Chondrocyte (in vitro differentiated cells): ENCODE measurements at places on chromosomes 5 and 9. TPM values are rescaled to one million over a fixed set of nuclear protein-coding genes. Genes with fewer than 3 reads are reported as not detected.

- no peak for DNase-seq
Measured at GRCh38 chr5:34941936-34942335, 12.6 kb downstream of the DNAJC21 start.

GRCh38 chr5:151016700-151017099, 3.7 kb upstream of the GPX3 start:
- DNase-seq: no peak

- DNase-seq: no peak
Measured at GRCh38 chr5:125002727-125003598, 256.5 kb upstream of the ZNF608 start.

- DNase-seq: no peak
Measured at GRCh38 chr9:95110921-95111525, 206.5 kb downstream of the FANCC start.

GRCh38 chr5:54860321-54860720, 125.1 kb downstream of the ESM1 start:
- no peak for DNase-seq

DNA sequence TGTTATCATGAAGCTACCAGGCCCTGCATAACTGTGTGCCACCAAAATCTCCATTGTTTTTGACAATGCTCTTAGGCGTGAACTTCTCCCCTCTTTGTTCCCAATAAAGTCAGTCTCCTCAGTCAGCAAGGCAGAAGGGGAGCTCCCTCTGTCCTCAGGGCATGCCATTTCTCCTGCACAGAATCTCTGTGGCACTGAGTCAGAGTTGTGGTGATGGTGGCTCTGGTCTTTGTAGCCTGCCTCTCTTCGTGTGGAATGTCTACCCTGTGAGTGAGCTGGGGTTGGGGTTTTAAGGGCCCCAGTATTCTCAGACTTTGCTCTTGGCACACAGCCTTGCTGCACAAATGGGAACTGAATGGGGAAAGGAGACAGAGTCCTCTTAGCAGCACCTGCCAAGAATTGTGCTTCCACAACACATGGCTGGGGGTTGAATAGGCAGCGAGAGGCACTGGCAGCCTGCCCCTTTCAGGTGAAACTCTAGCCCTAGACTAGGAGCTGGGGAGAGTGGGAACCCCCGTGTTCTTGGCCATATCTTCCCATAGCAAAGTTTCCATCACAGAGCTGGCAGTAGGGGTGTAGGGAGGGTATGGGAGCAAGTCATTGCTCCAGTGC, 146.6 kb downstream of the SH3GL2 start:
- DNase-seq: no peak

DNA sequence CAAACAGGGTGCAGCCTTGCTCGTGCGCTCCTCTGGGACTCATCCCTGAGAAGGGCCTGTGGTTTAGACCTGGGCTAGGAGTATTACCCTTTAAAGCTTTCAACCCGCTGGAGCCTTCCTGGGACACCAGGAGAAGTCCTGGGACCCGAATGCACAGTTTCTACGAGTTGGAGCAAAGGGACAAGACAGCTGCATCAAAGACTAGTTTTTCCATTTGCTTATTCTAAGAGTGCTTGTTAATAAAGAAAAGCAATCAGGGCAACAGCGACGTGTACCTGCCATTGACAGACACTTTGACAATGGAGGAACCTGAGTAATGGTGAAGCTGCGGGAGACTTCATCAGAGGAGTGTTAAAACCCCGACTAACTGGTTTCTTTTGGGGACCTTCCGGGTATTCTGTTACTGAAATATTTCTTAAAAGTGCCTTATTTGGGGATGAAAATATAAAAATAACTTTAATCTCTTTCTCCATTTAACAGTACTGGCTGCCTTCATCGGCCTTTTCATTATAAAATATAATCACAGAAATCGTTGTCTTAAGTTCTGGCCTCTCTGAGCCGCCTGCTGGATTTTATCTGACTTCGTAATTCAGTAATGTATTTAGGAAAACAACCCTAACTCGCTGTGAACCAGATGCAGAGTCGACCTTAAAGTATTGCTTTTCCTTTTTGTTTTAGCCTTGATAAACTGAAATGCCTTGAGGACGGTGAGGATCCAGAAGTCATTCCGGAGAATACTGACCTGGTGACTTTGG, 732 bp downstream of the SNAPC3 start:
- no peak for DNase-seq

DNA sequence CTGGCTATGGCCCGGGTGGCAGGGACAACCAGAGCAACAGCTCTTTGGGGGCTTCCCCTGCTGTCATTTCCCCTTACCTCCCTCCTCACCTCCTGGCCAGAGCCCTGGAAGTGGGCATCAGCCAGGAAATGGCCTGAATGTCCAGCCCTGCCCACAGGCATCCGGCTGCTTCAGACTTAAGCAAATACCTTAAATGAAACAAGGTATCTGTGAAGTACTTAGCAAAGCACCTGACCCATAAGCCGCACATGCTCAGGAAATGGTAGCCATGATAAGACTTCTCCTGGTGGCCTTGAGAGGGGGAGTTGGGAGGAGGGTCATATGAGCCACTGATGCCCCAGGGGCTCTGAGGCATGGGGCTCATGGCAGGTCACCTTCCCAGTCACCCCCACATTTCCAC, 43.8 kb downstream of the CAMK2A start:
- DNase-seq: no peak

DNA sequence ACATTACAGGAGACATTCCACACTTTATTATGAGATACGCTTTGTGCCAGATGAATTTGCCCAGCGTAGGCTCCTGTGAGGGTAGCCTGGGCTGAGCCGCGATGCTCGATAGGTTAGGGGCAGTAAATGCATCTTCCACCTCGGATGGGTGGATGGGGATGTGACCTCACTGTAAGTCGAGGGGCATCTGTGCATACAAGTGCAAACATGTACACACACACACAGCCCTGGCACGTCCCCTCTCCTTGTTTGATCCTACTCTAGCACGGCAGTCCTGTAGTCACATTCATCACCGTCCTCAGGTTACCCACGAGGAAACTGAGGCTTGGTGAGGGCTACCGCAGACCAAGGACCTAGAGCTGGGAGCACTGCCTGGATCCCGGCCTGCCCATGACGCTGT, 166.8 kb downstream of the COL23A1 start:
- DNase-seq: no peak

DNA sequence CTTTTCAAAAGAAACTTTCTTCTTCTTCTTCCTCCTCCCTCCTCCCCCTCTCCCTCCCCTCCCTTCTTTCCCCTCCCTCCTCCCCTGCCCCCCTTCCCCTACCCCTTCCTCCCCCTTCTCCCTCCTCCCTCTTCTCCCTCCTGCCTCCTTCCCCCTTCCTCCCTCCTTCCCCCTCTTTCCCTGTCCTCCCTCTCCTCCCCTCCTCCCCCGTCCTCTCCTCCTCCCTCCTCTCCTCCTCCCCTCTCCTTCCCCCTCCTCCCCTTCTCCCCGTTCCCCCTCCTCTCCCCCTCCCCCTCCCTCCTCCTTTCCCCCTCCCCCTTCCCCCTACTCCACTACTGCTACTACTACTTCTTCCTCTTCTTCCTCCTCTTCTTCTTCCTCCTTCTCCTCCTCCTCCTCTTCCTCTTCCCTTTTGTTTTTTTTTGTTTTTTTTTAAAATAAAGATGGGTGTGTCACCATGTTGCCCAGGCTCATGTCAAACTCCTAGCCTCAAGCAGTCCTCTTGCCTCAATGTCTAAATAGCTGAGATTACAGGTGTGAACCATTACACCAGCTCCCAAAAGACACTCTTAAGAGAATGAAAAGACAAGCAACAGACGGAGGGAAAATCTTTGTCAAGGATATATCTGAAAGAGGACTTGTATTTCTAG, 87.5 kb downstream of the SCAMP1 start:
- no peak for DNase-seq

GRCh38 chr9:111548623-111549022, 23.6 kb downstream of the ZNF483 start:
- DNase-seq: no peak

- no peak for DNase-seq
Measured at GRCh38 chr9:133003071-133003461, 24.6 kb downstream of the GFI1B start.

DNA sequence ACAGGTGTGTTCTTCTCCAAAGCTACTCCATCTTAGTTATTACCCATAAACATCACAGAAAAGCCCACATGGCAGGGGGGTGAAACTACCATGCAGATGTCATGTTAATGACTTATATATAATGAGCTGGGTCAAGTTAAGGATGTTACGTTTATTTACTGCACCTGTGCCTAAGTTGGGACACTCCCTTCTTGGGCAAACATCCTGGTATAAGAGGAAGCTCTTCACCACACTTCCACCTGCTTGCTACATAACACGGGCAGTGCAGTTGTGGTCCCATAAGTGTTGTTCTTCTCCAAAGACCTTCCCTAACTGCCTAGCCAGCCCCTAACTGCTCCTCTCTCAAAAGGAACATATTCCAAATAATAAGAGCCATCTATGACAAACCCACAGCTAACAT, 9.3 kb upstream of the ZCCHC9 start:
- no peak for DNase-seq

The PCDHGA9 gene
- 0.97 to 3.6 TPM (median 1.4 TPM) in 3 replicates for total RNA-seq

The FASTKD3 gene
- 6.9 to 10.2 TPM (median 9.2 TPM) in 3 replicates for total RNA-seq

The C5orf52 gene
- not detected in 3 replicates for total RNA-seq

The TMEM232 gene
- total RNA-seq: 1.8 to 3.8 TPM (median 2.3 TPM) in 3 replicates
